ENCODE measurements at places on chromosomes 3 and 15.

DNA sequence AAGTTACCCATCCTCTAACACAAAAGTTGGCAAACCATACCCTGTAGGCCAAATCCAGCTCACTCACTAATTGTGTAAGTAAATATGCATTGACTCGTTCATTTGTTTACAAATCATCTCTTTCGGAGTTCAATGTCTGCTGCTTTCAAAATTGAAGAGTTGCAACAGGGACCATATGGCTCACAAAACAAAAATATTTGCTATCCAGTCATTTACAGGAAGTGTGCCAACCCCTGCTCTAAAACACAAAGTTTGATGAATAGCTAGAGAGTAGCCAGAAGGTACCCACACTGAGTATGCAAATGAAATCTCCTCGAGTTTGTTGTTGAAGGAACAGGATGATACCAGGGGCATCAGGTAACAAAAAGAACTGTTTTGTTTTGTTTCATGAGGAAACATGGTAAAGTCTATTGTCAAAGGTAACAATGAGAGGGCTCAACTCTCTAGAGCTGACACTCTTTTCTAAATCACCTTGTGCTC, 236.2 kb upstream of the THBS1 start:
- peak; percentile 74 for DNase-seq

DNA sequence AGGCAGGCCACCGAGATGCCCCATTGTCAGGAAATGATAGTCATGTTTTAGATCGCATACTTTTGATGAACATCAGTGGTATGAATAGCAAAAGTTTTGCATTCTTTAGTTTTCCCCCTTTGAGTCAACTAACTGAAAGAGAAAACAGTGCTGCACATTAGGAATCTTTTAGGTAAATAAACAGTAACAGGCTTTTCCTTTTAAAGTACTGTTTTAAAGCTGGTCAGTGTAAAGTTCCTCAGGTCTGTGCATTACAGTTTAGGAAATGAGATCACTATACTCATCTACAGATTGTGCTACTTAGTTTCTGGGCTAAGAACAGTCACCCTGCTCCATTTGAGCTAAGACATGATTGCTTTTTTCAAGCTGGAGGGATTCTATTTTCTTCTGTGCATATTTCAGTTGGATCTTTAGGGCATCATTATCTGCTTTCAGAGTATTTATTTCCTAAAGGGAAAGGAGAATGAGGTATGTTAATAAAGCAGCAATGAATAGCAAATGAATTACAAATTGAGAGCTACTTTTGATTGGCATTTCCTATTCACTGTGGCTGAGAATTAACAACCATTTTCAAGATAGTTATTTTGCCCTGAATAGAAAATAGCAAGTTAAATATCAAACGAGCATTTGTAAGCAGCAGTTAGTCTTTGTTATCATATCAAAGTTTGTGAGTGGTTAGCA, 36.5 kb downstream of the FAM98B start:
- peak; percentile 38 for DNase-seq

DNA sequence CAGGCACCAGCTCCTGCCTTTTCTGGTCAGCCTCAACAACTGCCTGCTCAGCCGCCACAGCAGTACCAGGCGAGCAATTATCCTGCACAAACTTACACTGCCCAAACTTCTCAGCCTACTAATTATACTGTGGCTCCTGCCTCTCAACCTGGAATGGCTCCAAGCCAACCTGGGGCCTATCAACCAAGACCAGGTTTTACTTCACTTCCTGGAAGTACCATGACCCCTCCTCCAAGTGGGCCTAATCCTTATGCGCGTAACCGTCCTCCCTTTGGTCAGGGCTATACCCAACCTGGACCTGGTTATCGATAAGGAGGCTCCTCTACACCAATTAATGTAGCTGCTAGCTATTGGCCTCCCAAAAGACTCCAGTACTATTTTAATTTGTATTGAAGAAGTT, 38.9 kb downstream of the TFG start:
- no peak for DNase-seq

DNA sequence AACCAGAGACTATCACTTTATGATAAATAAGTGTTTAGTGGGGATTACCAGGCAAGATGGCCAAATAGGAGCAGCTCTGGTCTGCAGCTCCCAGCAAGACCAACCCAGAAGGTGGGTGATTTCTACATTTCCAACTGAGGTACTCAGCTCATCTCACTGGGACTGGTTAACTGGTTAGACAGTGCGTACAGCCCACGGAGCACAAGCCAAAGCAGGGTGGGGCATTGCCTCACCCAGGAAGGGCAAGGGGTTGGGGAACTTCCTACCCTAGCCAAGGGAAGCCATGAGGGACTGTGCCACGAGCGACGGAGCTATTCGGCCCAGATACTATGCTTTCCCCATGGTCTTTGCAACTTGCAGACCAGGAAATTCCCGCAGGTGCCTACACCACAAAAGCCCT, 171.0 kb downstream of the CTNNB1 start:
- no peak for DNase-seq

- DNase-seq: peak; percentile 76
These were observed 251.4 kb downstream of the NR1D2 start for GRCh38 chr3:24196526-24196925.

- no peak for DNase-seq
These were observed 37.4 kb upstream of the CTDSPL start for GRCh38 chr3:37824090-37824953.

DNA sequence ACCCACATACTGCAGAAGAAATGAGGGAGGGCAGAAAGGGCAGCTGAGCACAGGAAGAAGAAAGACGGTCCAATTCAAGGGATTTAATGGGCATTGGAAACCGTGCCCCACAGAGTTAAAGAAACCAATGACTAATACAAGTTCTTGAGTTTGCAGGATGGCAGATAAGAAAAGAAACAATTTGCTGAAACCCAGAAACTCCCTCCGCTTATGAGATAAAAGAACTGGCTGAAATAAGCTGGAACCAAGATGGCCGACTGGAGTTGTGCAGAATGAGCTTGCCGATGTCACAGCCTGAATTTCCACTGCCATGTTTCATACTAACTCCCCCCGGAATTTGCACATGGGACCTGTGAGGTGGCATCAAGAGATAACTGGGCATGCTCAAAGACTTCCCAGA, 47.1 kb downstream of the SCAP start:
- no peak for DNase-seq

DNA sequence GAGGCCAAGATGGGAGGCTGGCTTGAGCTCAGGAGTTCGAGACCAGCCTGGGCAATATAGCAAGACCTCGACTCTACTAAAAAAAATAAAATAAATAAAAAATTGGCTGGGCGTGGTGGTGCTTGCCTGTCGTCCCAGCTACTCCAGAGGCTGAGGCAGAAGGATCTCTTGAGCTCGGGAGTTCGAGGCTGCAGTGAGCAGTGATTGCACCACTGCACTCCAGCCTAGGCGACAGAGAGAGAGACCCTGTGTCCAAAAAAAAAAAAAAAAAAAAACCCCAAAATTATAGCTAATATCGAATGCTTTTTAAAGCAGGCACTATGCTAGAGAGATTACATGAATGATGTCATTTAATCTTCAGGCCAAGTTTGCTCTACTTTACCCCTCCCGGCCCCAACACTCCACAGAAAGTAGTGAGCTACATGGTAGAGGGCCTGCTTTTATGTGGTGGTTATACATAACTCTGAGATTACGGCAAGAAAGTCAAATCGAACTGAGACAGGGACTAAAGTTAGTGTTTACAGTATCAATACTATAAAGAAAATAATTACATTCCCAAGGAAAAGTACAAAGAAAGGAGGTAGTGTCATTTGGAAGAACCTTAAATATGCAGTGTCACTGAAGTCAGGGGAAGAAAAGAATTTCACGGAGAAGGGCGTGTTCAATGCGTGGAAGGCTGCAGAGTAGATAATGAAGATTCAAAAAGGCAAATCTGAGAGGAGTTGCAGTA, 1.1 kb downstream of the ADPGK start:
- DNase-seq: no peak

DNA sequence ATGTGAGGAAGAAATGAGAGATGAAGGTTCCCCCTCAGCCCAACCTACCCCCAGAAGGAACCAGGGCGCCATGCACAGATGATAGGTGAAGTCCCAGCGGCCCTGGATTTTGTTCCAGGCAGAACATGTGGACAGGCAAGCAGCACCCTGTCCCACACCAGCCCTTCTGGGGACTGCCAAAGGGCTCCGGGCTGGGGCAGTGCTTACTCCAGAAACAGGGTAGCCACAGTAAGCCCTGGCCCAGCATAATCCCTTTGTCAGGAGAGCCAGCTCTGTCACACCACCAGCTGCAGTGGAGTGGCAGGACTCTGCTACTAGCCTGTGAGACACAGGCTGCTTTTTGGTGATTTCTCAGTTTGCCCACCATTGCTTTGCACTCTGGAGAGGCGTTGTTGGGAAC, 6.3 kb downstream of the FBXL22 start:
- no peak for DNase-seq

GRCh38 chr3:101243285-101244211, 76.8 kb downstream of the IMPG2 start:
- peak; percentile 64 for DNase-seq

GRCh38 chr15:41499109-41499851, 5.6 kb downstream of the ITPKA start:
- no peak for DNase-seq

GRCh38 chr15:48565560-48566482, 79.7 kb downstream of the FBN1 start:
- peak; percentile 95 for DNase-seq

DNA sequence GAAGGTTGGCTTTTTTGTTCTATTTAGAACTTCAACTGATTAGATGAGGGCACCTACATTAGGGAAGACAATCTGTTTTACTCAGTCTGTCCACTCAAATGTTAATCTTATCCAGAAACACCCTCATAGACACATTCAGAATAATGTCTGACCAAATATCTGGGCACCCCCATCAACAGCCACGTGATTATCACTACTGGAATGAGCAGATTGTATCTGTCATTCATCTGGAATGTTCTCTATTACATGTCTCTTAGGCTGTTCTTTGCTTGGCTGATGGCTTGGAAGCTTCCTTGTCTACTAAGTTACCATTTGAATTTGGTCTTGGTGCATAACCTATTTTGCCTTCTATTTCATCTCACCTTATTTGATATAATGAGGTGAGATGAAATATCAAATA, 15.7 kb upstream of the LRRC58 start:
- DNase-seq: peak; percentile 71

- DNase-seq: no peak
These were observed 762 bp upstream of the IQSEC1 start for GRCh38 chr3:13074006-13074375.

DNA sequence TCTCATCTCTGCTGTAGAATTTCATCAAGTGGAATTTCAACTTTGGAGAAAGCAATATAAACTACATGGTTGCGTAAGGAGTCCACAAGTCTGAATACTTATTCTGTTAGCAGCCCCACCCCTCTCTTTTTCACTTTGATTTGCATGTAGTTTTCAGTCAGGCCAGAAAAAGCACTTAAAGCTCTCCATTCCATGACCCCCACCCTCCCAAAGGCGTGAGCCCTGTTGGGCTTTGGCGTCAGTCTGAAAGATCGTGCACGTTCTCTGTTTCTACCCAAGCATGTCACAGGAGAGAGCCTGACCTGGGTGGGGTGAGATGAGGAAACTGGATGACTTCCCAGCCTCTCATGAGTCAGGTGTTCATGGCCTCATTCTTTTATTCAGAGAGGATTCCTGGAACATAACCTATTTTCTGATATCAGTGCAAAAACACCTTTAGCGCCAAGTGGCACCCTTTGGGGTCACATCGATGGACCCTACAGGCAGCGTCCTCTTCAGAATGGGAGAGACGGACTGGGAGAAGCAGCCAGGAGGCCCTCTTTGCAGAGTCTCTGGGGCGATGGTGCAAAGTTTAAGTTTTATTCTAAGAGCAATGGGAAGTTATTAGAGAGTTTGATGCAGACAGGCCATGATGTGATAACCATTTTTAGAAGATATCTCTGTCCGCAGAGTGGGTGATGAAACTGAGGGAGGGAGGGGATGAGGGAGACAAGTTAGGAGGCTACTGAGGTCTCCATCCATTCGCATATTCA, 55.8 kb downstream of the LSM3 start:
- no peak for DNase-seq

DNA sequence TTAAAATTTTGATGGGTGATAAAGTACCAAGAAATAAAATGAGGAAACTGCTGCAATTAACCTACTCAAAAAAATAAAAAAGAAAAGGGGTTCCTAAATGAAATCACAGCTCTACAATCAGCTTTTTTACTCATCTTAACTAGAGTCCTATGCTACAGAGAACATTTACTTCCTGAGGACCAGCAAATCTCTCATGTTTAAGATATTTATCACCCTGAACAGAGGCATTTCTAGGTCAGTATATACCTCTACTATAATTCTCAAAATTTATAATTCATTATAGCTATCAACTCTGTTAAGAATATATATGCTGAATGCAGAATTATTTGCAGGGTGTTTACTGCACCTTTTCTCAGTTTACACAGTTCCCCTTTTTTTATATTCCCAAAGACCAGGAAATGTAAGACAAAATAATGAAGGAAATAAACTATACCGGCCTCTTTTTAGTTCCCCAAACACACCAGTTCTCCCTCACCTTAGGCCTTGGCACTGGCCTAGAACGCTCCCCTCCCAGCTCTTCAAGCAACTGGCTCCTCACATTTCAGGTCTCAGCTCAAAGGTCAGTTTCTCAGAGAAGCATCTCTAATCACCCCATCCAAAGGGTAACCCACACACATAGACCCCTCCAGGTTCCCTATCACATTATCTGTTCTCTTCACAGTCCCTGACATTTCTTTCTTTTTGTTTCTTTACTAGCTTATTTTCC, 71.1 kb downstream of the LRRFIP2 start:
- no peak for DNase-seq

DNA sequence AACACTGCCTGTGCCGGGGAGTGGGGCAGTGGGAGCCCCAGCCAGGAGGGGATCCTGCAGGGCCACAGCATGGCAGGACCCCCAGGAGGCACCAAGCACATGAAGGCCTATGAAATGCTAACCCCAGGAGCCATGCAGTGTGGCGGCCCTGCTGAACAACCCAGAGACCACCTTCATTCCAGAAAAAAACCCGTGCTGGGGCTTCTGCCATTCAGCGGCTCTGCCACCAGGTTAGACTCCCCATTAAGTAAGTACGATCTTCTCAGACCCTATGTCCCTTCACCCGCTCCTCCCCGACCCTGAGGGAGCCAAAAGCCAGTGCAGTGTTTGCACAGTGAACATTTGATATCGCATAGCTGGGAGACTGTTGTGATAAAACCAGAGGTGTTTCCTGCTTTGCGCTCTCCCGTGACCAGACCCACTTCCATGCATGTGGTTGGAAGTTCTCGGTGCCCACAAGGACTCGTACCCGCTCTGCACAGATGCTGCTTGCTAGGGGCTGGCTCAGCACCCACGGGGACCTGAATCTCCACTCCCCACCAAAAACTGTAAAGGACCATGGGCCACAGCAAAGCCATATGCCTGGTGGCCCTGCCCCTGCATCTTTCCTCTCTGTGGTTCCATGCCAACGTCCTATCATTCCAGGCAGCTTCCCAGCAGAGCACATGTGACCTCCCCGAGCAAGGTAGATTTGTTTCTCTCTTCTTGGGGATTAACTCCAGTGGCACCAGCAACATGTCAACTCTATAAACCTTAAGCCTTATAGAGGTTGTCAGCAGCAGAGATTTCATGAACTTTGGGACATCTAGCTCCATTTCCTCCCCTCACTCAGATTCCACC, 5.3 kb downstream of the PLA2G4D start:
- DNase-seq: no peak

GRCh38 chr3:98433764-98434163, 29.2 kb upstream of the OR5K1 start:
- no peak for DNase-seq

- no peak for DNase-seq
These were observed 272.7 kb downstream of the OCA2 start for GRCh38 chr15:27826411-27826810.

Data from foreskin fibroblast (primary cell).